ENCODE measurements at places on chromosomes 1 and 21. TPM values are rescaled to one million over a fixed set of nuclear protein-coding genes. Genes with fewer than 3 reads are reported as not detected.

Gene EFNA3
- not detected for total RNA-seq

Gene LAMB3
- total RNA-seq: 105 TPM

Gene LCE1D
- not detected for total RNA-seq

Gene CD46
- total RNA-seq: 31.5 TPM

Gene TCHH
- not detected for total RNA-seq

Gene RHD
- total RNA-seq: not detected

Gene UBQLN4
- 24.3 TPM for total RNA-seq

Gene CACNA1S
- total RNA-seq: under 0.01 TPM

Gene INAVA
- total RNA-seq: 184 TPM

Gene NUDC
- 31.2 TPM for total RNA-seq

Gene IKBKE
- 49.6 TPM for total RNA-seq
